CD4-positive, alpha-beta T cell (primary cell): ENCODE measurements at places on chromosomes 12 and 14.

GRCh38 chr14:33596211-33597080 is 354.4 kb downstream of the EGLN3 start:
- no peak for DNase-seq

DNA sequence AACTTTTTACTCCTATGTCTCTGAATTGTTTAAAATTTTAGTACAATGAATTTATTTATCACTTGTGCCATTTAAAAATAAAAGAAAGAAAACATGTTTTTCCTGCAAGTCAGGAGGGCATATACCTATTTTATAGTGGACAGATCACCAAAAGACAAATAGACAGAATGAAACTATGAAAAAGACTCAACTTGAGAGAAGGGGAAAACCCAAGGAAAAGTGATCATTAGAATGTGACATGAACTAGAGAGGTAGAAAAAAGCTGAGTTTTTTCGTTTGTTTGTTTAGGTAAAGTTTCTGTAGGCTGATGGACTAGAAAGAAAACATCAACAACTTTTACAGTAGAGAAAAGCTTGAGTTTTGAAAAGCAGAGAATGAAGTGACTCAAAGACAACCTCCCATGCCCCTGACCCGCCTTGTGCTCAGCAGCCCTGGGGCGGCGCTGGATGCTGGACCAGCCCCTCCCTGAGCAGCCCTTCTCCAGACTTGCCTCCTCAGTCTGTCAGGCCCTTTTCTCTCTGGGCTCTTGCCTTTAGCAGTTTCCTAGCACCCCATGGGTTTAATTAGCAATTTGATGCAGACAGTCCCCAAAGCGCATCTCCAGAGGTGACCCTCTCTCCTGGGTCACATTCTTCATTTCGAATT is 95.1 kb upstream of the ARID2 start:
- DNase-seq = no peak

GRCh38 chr12:127925971-127926370 is 341.0 kb upstream of the TMEM132C start:
- DNase-seq = no peak

- no peak for DNase-seq
Observed at GRCh38 chr14:50095895-50096294, 20.5 kb downstream of the VCPKMT start.

GRCh38 chr12:12273291-12273957 is 6.6 kb upstream of the LRP6 start:
- DNase-seq = no peak

GRCh38 chr12:102408487-102409297 is 71.7 kb downstream of the IGF1 start:
- no peak for DNase-seq

DNA sequence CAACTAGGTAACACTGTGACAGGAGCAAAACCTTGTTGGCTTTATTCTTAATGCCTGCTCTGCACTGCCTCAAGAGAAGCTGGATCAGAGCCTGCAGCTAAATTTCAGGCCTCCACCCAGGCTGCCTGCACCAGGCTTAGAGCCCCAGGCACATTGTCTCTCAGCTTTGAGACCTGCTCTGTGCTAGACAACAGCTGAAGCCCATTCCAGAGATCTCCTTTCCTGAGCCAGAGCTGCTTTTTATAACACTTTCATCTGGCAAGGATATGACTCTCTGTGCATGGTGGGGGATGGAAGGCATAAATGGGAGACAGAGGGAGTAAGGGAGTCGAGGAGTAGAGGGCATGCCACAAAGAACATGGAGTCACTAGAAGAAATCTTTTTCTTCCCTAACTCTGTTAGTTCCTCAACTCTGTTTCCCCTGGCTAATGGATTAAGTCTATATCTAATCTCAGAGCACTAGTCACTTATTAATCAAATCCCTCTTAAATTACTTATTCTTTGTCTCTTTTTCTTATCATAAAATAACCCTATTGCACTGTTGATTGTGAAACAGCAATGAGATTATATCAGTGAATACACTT is 27.1 kb upstream of the LUM start:
- no peak for DNase-seq

DNA sequence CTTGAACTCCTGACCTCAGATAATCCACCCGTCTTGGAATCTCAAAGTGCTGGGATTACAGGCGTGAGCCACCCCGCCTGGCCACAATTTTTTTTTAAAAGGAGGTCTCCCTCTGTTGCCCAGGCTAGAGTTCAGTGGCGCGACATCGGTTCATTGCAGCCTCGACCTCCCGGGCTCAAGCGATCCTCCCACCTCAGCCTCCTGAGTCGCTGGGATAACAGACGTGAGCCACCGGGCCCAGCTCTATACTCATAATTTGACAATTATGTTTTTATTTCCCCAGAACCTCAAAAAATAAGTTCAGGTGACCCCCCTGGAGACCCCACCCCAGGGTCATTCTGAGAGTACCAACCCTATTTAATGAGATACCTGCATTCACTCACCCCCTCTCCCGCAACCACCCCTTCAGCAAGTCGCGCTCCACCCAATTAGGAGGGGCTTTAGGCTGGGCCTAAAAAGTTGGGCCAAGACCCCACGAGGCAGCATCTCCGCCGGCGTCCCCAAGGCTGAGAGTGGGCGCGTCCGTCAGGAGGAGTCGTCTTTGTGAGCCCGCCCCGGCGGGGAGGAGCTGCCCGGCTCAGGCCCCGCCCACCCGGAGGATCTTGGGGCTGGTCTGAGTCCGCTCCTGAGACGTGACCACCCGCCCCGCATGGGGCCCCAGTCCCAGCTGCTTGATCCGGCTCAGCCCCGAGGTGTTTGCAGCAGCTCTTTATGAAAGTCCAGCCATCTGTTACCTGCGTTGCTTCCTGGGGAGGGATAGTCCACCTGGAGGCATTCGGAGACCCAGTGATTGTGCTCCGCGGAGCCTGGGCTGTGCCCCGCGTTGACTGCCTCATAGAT is at the start of gene ANKRD33:
Gene ANKRD33 (plus strand): TSS at position 628 of the 840 bp plus-strand sequence. CDS start 84 bp downstream, at position 712.
- DNase-seq = no peak

DNA sequence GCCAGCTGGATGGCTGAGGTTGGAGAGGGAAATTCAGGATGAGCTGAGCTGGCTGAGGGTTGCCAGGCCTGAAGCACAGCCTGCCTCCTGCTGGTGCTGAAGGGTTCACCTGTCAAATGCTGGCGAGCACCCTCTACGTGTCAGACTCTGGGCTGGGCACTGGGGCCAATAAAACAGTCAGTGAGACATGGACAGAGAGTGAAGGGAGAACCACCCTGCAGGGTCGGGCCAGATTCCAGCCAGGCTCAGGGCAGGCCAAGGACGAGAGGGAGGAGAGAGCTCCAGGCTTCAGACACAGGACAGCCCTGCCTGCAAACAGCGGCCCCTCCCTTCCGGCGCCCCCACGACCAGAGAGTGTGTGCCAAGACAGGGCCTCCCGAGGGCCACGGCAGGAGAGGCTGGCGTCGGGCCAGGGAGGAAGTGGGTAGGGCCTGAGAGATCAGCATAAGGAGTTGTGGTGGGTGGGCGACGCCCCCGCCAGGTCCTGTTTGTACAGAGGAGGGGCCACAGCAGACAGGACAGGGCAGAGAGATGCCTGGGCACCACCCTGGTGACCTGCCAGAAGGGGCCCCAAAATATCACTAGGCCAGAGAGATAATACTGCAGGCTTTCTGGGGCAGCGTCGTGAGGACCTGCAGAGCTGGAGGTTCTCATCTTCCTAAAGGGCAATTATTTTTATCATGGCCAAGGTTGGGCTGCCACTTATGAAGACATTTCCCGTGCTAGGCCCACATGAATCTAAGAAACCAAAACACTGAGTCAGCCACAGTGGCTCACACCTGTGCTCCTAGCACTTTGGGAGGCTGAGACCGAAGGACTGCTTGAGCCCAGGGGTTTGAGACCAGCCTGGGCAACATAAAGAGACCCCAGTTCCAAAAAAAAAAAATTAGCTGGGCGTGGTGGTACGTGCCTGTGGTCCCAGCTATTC is 73.1 kb upstream of the GPR68 start:
- peak; percentile 84 for DNase-seq

- DNase-seq = no peak
Observed at GRCh38 chr12:68943848-68944247, 10.9 kb upstream of the CPM start.
